ENCODE measurements at places on chromosomes 6 and 20. TPM values are rescaled to one million over a fixed set of nuclear protein-coding genes. Genes with fewer than 3 reads are reported as not detected.

GRCh38 chr6:134491477-134491876 lies 173.6 kb upstream of the SGK1 start:
- DNase-seq, result no peak

DNA sequence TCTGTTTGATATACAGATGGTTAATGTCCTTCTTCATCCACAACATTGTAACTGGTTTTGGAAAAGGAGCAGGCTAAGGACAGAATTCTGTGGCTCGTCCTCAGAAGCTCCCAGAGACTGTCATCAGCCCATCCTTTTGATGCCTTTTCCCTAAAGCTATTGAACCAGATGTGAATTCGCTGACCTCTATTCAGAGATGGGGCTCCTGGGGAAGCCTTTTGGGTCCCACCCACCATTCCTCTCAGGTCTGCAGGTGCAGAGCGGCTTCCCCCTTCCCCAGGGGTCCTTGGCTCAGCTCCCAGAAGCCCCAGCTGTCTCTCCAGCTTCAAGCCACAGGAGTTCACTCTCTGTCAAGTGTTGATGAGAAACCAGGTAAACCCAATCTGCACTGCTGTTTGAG lies 191.7 kb downstream of the SMOC2 start:
- no peak for DNase-seq

GRCh38 chr6:16751251-16751946 lies 9.9 kb downstream of the ATXN1 start:
- DNase-seq, result no peak

DNA sequence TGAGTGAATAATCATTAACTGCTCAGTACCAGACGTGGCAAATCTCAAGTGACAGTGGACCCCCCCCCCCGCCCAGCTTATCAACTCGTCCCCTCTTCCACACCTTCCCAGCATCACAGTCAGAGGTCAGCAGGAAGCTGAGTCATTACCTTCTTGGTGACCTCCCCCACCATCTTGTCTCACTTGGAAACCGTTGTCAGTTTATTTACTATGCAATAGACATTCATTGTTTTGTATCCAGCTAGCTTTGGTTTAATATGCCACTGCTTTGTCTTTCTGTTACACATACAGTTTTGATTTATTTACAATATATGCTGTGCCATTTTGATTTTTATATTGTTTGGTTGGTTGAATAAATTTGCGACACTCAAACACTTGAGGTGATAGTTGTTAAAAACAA lies 158.1 kb downstream of the QKI start:
- no peak for DNase-seq

GRCh38 chr6:36548401-36548743 lies 1.1 kb upstream of the STK38 start:
- no peak for DNase-seq

DNA sequence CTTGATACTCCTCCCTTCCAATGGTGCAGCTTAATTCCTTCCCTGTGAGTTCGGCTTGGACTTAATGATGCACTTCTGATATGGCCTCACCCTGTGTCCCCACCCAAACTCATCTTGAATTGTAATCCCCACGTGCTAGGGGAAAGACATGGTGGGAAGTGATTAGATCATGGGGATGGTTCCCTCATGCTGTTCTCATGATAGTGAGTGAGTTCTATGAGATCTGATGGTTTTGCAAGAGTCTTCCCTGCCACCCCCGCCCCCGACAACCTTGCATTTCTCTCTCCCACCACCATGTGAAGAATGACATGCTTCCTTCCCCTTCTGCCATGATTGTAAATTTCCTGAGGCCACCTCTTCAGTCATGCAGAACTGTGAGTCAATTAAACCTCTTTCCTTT lies 50.3 kb upstream of the HLA-G start:
- no peak for DNase-seq

DNA sequence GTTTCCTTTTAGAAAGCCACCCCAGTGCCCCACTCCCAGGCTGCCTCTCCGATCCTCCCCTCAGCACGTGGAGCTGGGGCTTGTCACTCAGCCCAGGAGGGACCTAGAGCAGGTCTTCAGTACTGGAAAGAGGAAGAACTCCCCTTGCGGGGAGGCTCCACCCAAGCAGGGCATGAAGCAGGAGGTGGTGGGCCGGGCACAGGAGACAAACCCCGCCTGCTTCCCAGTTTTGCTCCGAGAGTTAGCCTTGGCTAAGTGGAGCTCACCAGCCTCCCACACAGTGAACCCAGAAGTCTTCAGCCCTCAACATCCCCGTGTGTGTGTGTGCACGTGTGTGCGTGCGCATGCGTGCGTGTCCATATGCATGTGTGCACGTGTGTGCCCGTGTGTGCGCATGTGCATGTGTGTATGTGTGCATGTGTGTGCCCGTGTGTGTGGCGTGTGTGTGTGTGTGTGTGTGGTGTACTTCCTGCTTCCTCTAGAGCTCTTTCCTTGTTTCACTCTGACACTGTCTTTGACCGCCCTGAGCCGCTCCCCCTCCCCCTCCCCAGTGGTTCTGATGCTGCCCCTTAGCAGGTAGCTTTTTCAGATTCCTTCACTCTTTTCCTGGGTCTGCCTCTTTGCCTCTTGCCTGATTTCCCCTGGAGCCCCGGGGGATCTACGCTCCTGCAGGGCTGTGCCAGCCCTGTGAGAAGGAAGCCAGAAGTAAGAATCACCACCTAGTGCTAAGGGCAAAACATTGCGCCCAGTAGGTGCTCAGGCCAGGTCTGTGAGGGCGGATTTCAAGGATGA lies 239.8 kb downstream of the CDC5L start:
- no peak for DNase-seq

GRCh38 chr6:17988422-17988944 lies 1.0 kb upstream of the KIF13A start:
- DNase-seq, result no peak

GRCh38 chr6:123529843-123530242 lies 106.9 kb downstream of the TRDN start:
- DNase-seq, result no peak

GRCh38 chr6:150865406-150866146 lies at the start of gene MTHFD1L:
MTHFD1L (plus strand) TSS chr6:150865702; CDS start chr6:150865823, 121 bp downstream.
- peak; percentile 94 for DNase-seq

DNA sequence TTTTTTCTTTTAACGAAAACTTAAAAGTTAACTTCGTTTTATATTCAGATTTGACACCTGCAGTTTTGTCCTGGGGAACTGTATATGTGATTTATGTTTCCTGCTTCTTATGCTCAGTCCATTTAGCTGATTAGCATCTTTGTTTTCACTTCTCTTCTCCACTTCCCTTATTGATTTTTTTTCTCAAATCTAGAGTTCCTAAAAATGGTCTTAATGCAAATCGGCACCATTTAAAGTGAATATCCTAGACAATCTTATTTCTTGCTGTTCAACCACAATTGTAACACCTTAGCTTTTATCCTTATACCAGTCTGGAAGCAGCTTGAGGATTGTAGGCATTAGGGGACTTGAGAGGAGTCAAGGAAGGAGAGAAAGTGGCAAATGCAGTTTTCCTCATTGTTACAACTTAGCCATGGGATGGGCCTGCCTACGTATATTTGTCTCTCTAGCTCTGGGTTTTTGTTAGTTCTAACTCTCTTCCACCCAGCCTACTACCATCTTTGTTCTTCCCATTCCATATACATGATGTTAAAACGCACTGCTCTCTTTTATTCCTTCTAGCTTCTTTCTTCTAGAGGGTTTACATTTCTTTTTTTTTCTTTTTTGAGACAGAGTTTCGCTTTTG lies 8.5 kb downstream of the QRSL1 start:
- DNase-seq, result no peak

DNA sequence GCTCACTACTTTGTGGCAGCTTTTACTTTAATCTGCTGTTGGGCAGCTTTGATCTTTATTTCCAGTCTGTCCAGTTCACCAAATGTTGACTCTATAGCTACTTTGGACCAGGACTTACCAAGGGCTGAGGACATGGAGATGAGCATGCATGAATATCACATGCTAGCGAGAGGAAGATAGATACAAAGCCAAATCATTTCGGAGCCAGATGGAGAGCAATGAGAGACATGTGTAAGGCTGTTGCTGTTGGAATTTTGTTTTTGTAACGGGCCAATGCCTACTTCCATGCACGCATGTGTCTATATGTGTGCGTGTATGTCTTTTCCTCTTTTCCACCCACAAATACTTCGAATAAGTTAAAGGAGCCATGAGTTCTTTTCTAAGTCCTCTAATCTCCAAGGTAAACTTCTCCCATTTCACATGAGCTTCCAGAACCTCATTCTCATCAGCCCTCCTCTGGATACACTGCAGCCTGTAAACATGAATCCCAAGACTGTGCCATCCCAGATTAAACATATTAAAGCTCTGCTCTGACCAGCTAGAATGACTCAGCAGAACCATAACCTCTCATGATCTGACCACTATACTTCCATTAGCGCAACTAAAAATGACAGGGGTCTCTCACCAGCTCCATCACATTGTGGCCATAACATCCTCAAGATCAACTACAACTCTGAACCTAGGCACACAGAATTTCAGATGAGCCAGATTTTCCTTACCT lies 160.7 kb downstream of the LRFN2 start:
- no peak for DNase-seq

- no peak for DNase-seq
These were observed 421.1 kb downstream of the BCKDHB start for GRCh38 chr6:80527552-80528052.

GRCh38 chr6:132466952-132467351 lies 46.0 kb downstream of the STX7 start:
- DNase-seq, result no peak

DNA sequence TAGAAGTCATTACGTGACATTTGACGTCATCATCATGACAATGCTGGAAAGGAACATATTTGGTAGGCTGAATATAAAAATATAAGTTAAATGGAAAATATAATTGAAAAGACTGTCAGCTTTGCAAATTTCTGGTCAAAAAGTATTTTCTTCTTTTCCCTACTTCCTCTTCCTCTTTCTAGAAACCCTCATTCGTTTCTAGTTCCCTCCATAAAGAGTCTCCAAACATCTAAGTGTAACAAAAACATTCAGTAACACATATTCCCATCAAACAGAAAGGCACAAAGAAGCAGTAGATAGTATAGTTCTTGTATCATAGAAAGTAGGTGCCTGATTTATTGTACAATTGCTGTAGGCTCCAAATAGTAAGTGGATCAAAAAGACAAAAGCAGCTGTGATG lies 150.8 kb upstream of the FAM83B start:
- DNase-seq, result no peak

DNA sequence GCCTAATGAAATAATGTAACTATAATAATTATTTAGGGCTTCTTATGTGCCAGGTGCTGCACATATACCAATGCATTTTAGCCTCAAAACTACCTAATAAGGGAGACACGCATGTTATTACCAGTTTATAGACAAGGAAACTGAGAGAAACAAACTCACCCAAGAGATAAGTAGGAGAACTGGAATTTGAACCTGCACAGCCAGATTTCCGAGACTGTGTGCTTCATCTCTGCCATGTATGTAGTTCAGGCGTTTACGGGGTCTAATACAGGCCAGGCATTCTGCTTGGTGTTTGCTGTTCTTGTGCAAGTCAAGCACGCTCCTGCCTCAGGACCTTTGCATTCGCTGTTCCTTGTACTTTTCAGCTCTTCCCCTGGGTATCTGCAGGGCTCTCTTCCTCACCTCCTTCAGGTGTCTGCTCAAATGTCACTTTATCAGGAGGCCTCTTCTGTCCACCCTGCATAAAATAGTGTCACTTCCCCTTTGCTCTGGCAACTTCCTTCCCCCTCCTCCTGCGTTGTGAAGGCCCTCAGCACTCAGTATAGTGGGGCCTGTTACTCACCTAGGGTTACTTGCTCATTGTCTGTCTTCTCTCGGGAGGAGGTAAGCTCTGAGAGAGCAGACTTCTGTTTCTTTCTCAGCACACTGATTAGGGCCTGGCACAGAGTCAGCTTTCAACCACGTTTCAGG lies 6.1 kb upstream of the NSFL1C start:
- no peak for DNase-seq

DNA sequence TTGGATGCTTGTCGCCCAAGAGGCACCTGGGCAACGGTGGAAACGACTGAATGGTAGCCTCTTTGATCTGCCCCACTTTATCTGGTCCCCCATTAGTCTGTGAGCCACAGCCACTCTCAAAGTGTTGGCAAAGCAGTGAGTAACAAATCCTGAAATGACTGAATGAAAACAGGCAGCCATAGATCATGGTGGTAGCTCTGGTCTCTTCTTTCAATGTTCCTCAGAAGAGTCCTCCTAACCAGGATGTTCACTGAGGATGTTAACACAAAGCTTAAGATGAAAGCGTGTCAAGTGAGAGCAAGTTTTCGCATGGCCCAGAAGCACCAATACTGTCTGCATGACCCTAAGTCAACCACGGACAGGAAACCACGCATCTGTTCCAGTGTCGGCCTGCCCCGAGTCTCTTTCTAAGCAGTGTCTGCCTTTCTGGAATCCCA lies 107.3 kb downstream of the IRF4 start:
- DNase-seq, result no peak

GRCh38 chr6:64230530-64230929 lies 594.9 kb downstream of the PHF3 start:
- no peak for DNase-seq

DNA sequence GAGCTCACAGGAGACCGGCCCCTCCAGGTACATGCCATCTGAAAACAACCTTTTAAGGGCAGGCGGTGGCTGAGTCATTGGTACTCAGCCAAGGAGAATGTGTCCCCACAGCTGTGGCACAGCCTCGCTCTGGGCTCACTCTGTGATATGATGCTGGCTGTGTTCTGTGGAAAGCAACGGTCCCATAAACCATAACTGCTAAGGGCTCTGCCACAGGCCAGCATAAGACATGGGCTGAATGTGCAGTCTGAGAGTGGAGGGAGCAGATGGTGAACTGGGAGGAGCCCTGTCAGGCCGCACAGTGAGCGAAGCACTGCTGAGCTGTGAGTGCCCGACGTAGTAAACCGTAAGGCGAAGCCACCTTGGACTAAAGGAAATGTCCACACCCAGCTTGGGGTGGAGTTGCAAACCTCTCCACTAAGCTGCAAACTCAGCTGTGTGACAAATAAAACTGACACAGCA lies 375.8 kb downstream of the THBS2 start:
- no peak for DNase-seq

DNA sequence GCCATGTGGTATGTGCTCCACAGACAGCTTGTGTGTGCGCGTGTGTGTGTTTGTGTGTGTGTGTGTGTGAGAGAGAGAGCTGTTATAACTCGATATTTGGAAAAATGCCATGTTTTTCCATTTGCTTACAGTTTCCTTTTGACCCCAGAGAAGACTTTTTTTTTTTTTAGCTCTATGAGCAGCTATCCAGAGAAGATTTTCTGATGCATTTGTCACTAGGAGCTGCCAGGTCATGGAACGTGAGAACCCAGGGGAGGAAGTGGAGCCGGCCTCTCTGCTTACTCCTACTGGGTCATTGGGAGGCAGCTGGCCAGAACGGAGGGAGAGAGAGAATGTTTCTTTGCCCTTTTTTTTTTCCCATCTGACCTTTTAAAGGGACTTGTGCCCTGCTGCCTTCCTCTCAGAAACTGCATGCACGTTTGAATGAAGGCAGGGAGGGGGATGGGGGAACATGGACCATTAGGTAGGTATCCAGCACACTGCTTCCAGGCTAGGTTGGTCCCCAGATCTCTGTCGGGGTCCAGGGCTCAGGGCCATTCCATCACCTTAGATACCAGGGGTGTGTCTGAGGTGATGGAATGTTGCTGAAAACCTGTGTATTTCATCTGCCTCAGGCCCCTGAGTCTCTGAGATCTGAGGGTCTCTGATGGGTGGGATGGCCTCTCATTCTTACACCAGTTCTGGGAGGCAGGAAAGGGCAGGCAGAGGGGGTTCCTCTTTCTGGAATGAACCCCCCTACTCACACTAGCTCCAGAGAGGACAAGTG lies 11.2 kb upstream of the MRPS18A start:
- no peak for DNase-seq

SLC35F1 gene
- total RNA-seq, result not detected

ELMO2 gene
- total RNA-seq, result 48.8 TPM

FAM83B gene
- 0.64 TPM for total RNA-seq

ARMC2 gene
- 7.6 TPM for total RNA-seq
